ENCODE measurements at places on chromosomes 1 and 21.
A peak's percentile ranks its signal among the peaks of the same experiment; 100 is the strongest.

- DNase-seq: no peak
Observed at GRCh38 chr1:205546541-205546940, 42.1 kb downstream of the CDK18 start.

- DNase-seq: no peak
Observed at GRCh38 chr1:219430419-219430818, 182.5 kb downstream of the ZC3H11B start.

DNA sequence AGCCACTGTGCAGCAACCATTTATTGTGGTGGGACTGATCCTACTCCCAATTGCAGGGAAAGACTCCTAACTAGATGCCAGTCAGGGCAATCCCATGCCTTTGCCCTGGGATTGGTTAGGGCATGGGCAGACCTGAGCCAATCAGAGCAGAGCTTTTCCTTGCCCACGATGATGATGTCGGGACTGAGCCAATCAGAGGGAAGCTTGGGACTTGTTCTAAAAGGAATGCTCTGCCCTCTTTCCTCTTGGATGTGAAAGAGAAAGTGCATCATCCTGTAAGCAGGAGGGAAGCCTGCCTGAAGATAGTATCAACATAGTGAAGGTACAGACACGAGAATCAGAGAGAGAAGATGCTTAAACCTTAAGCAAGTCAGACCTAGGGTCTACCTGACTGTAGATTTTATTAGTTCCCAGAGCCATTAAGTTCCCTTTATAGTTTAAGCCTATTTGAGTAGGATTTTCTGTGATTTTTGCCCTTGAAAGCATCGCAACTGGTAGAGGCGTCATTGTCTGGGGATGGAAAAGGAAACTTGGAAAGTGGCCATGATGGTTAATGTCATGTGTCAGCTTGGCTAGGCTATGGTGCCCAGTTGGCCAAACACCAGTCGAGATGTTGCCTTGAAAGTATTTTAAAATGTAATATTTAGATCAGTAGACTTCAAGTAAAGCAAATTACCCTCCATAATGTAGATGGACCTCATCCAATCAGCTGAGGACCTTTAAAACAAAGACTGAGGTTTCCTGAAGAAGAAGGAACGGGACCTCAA is 19.9 kb downstream of the IRF2BP2 start:
- peak; percentile 81 for DNase-seq

GRCh38 chr1:31521761-31522555 is 54.4 kb upstream of the TINAGL1 start:
- peak; percentile 26 for DNase-seq

DNA sequence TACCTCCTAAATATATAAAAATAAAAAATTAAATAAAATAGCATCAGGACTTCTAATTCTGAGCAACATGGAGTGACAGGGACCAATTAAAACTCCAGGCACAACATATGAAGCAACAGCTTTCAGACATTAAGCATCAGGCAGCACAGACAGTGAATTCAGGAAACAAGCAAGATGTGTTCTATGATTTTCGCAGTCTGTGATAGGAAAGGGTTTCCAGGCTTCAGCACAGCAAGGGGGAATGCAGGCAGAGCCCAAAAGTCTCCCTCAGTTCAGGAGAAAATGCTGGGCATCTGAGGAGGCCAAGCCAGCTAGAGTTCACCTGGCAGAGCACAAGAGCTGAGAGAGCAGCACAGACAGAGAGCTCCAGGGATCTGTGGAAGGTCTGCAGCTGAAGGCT is 22.2 kb upstream of the CTTNBP2NL start:
- no peak for DNase-seq

- DNase-seq: no peak
Observed at GRCh38 chr1:93616221-93616995, 65.2 kb downstream of the BCAR3 start.

GRCh38 chr21:21731626-21732025 is 733.4 kb downstream of the NCAM2 start:
- no peak for DNase-seq

DNA sequence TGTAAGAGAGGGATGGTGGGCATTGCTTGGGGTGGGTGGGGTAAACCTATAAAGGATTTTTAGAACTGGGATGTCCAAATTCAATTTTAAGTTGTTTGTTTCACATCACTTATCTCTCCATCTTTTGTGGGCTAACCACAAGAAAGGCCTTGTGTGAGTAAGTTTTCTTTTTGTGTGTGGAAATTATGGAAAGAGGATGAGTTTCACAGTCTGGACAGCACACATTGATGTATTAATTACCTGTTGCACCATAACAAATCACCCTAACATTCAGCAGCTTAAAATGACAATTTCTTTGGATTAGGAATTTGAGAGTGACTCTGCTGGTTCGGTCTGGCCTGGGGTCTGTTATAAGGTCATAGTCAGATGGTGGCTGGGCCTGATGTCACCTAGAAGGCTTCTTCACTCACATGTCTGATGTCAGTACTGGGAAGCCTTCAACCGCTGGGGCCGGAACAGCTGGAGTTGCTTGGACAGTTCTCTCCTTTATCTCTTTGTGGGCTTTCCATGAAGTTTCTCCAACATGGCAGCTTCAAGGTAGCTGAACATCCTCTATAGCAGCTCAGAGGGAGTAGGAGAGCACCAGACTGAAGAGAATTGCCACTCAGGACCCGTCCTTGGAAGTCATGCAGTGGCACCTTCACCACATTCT is 2.0 kb upstream of the COL9A2 start:
- DNase-seq: no peak

- DNase-seq: no peak
Observed at GRCh38 chr1:188170935-188171334, 1342.2 kb downstream of the PLA2G4A start.

All from bronchial epithelial cell (primary cell).